ENCODE measurements at places on chromosomes 4 and X.

DNA sequence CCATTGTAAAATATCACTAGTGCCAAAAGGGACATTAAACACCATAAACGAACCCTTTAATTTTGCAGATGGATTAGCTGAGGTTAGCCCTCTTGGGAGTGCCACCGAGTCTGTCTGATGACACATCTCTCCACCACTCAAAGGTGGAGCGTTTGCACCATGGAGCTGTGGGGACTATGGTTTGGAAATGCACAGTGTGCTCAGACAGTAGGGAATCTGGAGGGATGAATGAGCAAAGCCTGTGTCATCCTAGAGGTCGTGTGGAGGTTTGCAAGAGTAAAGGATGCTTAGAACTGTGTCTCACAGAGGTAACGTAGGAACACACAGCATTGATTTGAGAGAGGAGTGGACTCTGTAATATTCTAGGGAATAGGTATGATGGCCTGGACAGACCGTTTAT, 93.7 kb downstream of the CLNK start:
- no peak for DNase-seq

- DNase-seq: no peak
Measured at GRCh38 chr4:86910820-86911684, 18.8 kb upstream of the C4orf36 start.

DNA sequence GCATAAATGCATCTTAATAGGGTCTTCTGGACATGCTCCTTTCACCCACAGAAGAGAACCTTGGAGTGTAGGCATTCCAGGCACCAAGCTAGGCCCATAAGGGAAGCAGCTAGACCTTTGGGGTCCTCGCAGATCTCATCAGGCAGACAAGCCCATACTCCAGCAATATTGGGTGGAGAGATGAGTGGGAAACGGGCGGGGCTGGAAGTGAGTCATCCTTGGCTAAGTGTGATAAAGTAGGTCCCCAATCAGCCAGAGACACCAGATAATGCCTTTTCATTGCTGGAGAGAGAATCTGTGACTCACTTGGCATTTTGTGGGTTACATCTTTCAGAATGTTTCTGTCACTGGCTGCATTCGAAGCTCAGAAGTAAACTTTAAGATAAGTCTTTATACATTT, 133.3 kb upstream of the MBNL3 start:
- peak; percentile 5 for DNase-seq

GRCh38 chr4:26020083-26020668, 106.2 kb downstream of the SMIM20 start:
- peak; percentile 83 for DNase-seq

DNA sequence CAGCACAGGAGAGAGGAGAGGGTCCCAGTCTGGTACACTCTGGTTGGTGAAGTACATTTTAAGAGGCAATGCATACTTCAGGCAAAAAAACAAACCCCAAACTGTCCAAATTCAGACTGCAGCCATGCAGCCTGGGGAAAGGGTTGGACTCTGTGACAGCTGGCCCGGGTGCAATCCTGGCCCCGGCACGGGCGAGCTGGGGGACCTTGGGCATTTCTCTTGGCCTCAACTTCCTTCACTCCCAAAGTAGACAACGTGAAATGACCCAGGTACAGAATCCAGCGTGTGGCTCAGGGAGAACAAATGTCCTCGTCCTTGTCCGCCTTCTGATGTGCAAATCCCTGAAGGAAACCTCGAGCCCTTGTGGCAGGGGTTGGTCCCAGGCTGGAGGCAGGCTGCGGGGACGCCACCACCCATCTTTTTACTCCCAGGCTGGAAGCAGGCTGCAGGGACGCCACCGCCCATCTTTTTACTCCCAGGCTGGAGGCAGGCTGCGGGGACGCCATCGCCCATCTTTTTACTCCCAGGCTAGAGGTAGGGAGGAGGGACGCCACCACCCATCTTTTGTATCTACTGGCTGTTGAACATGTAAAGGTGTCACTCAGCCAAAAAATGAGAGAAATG, 62.3 kb downstream of the ACOX3 start:
- DNase-seq: no peak

- no peak for DNase-seq
Measured at GRCh38 chr4:119643306-119644042, 14.9 kb upstream of the PDE5A start.

DNA sequence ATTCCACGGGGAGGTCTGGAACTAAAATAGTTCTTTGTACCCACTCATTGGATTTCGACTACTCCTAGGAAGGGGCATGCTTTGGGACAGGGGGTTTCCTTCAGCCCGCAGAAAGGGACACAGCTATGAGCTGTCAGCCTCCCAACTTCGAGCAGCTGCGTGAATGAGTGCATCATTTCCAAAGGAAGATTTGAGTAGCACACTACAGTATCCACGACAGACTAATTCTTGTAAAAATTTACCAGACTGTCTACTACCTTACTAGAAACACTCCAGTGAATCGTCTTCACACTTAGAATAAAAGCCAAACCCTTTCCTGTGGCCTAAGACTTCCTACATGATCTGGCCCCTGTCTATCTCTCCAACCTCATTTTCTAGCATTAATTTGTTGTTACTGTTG, 101.9 kb downstream of the MAOA start:
- no peak for DNase-seq

DNA sequence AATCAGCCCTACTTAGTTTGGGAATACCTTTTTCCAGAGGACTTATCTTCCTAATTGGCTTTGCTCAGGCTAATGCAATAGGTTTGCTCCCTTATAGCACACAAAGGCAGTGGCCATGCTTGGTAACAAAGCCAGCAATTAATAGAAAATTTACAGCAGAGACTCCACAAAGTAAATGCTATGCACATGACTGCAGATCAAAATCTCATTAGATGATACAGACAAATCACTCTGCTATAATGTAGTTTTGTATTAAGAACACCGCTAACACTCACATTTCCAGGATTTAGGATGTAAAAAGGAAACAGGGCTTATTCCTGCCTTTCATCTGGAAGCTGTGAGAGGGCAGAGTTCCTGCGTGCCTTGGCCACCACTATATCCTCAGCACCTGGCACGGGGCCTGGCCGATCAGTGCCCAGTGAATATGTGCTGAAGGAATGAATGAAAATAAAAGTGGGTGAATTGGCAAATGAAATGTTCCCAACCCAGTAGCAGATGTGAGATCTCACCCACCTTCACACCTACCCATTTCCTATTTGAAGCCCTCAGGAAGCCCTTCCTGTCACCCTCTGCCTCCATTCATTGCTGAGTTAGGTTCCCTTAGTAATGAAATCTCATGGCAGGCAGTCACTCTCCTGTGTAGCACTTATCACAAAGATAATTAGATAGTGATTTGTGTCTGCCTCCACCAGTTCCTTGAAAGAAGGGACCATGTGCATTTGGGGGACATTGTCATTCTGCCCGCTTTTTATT, 5.1 kb downstream of the SEPTIN6 start:
- no peak for DNase-seq

DNA sequence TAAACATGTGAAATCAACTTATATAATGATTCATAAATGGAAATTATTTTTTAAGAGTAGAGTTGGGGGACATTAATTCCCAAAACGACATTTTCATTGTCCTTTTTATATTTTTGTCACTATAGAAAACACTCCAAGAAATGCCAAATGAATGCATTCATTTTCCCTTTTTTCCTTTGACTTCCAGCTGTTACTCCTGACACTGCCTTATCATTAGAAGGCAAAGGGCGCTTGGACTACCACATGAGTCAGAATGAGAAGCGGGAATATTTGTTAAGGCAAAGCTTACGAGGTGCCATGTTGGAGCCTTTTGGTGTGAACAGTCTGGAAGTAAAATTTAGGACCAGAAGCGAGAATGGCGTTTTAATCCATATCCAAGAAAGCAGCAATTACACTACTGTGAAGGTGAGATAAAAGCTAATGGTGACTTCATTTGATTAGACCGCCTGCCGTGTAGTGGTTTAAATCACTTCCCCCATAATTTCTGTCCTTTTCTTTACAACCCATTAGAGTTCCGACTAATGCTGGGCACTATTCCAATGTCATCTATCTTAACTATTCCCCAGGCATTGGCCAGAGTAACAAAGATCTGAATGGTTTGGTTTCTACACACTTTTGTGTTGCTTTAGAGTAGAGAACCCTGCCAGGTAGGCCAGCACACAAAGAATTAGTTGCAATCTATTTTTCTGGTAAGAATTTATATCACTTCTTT, 166.7 kb downstream of the FAT4 start:
- no peak for DNase-seq

GRCh38 chrX:70087857-70088630, 25.8 kb downstream of the OTUD6A start:
- DNase-seq: no peak
